ENCODE measurements at places on chromosomes 7 and 10.

DNA sequence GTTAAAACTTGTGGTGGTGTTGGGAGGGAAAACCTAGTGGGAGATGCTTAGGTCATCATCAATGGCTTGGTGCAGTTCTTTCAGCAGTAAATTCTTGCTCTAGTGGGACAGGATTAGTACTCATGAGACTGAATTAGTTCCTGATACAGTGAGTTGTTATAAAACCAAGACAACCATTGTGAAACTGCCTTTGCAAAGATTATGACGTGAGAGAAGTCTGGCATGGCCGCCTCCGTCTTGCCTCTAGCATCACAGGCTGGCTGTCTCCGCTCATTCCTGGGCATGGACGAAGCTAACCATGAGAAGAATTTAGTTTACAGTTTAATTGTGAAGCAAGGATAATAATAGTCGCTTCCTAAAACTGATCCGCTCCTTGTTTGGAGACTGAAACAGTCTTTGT, 186.4 kb downstream of the KIF20B start:
- no peak for DNase-seq

- no peak for DNase-seq
Measured at GRCh38 chr10:65570143-65571010, 1355.5 kb upstream of the LRRTM3 start.

- no peak for DNase-seq
Measured at GRCh38 chr10:117889664-117890063, 157.1 kb downstream of the RAB11FIP2 start.

DNA sequence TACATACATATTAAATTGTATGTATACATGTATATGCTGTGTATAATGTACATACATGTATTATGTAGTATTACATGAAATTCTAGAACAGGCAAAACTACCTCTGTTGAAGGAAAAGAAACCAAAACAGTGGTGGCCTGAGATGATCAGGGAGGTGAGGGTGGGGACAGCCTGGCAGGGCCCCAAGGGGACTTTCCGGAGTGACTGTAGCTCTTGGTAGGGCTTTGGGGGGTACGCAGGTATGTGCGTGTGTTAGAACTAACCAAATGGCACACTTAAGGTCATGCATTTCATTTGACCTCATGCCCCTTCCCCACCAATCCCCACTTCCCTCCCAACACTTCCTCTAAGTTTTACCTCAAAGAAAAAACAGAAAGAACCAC, 31.3 kb downstream of the CTBP2 start:
- DNase-seq, result no peak

GRCh38 chr10:74518061-74518460, 308.3 kb upstream of the KAT6B start:
- no peak for DNase-seq
